ENCODE measurements at places on chromosomes 13 and 19.

DNA sequence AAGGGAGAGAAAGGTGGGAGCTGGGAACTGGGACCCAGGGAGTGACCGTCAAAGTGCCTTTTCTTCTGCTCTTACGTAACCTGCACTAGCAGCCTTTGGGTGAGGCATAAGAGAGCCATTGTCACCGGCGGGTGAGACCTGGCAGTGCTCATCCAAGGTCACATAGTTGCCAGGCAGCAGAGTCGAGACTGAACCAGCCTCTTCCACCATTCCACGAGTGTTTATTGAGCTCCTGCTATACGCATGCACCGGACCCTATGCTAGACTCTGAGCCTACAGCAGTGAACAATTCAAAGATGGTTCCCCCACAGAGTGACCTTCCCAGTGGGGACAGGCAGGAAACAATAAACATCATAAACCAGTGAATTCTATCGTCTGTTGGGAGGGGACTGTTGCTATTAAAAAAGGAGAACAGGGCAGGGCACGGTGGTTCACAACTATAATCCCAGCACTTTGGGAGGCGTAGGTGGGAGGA lies 18.6 kb upstream of the STRN4 start:
- no peak for DNase-seq

DNA sequence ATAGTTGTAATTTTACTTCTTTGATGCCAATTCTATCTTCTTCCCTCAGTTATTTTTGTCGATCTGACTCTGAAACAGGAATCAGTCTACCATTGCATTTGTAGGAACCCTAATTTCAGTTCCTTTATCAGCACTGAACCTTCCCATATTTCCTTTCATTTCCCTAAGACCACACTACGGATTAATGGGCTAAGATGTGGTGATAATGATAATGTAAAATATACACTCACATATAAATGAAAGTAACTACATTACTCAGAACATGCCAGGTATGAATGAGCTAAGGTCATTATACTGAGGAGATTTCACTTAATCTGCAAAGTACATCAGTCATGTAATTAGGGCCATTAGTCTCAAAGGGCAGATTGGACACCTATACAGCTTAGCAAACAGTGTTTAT lies 60.2 kb upstream of the RFC3 start:
- DNase-seq: peak; percentile 14

DNA sequence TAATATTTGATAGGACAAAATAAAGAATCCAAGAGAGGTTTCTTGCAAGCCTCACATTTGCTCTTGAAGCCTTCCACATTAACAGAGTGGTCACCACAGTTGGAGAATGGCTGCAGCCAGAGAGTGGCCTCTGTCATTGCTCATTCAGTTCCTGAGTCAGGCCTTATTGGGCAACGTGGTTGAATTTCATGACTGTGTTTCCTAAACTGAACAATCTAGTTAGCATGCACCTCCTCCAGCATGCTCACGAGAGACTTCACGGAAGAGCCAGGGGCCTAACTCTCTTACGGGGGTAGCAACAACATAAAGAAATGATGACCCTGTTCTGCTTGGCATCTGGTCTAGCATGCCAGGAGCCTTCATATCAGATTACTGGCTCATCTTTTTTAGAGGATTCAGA lies 9.6 kb upstream of the UBL3 start:
- no peak for DNase-seq

DNA sequence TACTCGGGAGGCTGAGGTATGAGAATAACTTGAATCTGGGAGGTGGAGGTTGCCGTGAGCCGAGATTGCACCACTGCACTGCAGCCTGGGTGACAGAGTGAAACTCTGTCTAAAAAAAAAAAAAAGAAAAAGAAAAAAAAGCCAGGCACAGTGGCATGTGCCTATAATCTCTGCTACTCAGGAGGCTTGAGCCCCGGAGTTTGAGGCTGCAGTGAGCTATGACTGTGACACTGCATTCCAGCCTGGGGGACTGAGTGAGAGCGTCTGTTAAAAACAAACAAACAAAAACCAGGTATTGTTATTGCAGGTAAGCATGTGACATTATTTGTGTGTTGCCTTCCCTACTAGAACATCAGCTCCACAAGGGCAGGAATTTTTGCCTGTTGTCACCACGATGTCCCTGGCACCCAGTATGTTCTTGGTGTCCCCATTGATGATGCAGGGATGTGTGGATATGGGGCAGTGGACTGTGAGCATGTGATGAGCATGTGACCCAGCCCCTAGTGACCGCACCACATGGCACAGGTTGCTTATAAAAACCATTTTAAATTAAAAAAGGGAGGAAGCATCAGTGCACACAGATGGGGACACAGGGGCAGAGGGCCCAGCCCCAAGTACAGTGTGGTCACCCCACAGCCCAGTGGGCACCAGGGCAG lies 1.6 kb upstream of the KANK2 start:
- no peak for DNase-seq

GRCh38 chr13:64778002-64778401 lies 2452.1 kb downstream of the PCDH9 start:
- no peak for DNase-seq

DNA sequence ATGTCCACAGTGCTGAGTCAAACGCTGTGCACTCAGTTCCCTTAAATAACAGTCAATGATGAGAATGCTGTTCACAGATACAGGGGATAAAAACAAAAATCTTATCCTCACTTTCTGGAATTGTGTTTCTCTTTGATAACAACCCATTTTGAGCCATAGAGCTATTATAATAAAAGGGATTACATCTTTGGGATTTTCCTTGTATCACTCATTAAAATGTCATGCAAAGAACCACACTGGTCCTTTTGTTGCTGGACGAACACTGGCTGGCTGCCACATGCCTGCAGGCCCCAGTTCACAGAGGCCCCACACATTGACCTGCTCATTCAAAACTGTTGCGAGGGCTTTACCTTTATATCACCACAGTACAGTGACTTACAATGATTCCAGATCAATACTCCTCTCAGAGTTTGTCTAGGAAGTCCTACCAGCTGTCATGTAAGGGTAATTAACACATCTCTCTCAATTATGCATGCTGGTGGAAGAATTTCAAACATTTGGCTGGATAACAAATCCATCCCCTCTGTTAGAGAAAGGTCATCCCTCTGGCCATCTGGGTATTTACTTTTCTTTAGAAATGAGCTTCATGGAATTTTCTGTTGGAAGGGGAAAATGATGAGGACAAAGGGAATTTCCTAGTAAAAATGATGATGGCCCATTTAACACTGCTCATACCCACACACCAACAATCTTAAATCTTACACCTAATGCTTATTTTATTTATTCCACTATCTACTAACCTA lies 85.9 kb downstream of the MBNL2 start:
- DNase-seq: peak; percentile 79

- no peak for DNase-seq
Observed at GRCh38 chr19:51460164-51460992, 2.1 kb upstream of the SIGLEC8 start.

DNA sequence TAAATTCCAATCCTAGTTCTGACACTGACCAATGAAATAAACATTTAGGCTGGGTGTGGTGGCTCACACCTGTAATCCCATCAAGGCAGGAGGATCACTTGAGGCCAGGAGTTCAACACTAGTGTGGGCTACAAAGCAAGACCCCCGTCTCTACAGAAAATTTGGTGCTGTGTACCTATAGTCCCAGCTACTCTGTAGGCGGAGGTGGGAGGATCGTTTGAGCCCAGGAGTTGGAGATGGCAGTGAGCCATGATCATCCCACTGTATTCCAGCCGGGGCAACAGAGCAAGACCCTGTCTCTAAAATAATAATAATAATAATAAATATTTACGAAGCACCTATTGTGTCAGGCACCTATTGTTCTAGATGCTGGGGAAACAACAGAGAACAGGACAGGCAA lies 6.7 kb downstream of the IRGQ start:
- DNase-seq: no peak

DNA sequence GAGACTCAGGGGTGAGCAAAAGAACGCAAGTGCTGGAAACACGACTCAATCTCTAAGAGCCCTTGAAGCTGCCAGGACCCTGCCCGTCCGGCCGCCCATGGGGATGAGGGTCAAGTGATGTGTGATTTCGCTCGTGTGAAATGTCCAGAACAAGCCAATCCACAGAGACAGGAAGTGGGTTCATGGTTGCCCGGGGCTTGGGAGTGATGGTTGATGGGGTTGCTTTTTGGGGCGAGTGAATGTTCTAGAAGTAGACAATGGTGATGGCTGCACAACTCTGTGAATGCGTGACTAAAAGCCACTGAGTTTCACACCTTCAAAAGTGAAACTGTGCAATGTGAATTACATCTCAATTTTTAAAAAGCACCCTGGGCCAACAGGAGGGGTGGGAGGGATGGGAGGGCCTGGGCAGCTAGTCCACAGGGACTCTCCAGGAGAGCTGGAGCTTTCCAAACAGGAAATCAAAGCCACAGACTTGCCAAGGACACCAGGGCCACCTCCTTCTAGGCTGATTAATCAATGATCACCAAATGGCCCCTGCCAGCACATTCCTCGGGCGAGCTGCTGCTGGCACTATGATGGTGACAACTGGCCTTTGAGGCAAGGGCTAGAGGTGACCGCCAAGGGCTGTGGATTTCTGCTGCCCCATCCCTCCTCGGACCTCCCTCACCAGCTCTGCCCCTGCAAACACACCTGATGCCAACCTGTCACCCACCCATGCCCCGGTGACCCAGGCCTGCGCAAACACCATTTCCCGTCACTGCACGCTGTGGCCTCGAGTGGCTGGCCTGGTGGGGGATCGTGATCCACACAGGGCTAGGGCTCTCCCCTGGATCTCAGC lies 14.0 kb downstream of the DPP9 start:
- DNase-seq: no peak

DNA sequence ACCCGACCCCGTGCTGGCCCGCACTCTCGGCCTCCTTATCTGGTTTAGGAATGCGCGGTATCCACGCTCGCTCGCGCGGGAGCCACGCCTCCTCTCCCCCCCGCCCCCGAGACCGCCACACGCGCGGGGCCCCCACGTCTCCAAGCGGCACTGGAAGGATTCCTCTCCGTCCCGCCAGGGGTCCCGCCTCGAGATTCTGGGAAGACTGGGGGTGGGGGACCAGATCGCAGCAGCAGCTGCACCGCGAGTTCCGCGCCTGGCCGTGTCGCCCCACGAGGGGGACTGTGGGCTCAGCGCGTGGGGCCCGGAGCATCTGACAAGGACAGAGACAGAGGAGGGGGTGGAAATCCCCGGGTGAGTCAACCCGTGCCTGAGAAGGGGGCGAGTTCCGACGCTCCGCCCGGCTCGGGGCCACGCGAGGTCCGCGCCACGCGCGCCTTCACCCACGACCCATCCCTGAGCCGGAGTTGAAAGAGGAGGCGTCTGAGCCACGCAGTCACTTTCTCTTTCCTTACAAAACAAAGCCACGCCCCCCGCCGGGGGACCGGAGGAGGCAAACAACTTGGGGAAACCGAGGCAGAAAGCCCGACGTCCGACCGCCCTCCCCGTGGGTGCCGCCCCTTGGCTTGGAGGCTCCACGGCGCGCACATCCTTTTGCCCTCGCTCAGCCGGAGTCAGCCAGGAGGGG lies 814 bp downstream of the S1PR2 start:
- DNase-seq: no peak

DNA sequence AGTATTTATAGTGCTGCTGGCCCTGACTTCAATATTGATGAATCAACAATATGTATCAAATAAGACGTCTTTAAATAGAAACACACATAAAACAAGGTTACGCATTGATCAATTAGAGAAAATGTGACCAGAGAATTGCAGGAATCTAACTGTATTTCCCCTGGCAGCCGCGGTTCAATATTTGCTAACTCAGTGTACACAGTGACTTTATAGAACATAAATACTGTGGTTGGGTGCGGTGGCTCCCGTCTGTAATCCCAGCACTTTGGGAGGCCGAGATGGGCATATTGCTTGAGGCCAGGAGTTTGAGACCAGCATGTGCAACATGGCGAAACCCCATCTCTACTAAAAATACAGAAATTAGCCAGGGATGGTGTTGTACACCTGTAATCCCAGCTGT lies 22.8 kb upstream of the UPF3A start:
- DNase-seq: no peak

DNA sequence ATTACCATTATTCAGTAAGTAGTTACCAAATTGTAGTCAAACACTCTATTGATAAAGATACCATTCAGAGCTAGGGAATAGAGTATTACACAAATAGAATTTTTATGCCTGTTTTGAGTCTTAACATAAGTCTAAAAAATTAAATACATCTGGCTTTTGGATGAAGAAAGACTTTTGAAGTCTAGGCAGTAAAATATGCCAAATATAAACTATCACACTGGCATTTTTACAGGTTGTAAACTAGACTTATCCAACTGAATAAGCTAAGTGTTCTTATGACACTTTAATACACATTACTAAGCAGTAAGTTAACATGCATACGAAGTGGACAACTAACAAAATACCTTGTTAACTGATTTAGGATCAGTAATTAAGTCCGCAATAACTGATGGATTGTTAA lies 108.9 kb downstream of the MAB21L1 start:
- DNase-seq: no peak

- DNase-seq: no peak
Observed at GRCh38 chr19:4059891-4060620, 6.6 kb downstream of the ZBTB7A start.

DNA sequence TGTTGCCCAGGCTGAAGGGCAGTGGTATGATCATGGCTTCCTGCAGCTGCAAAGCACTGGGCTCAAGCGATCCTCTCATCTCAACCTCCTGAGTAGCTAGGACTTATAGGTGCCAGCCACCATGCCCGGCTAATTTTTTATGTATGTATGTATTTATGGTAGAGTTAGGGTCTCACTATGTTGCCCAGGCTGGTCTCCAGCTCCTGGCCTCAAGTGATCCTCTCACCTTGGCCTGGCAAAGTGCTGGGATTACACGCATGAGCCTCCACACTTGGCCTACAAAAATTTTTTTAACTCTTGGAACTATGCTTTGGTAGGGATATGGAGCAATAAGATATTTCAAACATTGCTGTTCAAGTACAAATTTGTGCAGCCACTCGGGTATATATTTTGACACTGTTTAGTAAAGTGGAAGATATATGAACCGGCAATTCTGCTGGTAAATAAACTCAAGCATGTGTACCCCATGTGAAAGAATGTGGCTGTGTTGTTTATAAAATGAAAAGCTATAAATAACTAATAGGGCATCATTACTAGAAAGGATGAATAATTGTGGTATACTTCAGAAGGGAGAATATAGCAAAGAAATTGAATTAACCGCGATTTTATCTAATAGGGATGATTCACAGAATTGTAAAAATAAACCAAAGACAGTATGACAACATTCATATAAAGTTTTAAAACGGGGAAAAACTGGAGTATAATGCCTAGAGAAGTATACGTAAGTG lies 1.1 kb downstream of the ZNF566 start:
- no peak for DNase-seq

DNA sequence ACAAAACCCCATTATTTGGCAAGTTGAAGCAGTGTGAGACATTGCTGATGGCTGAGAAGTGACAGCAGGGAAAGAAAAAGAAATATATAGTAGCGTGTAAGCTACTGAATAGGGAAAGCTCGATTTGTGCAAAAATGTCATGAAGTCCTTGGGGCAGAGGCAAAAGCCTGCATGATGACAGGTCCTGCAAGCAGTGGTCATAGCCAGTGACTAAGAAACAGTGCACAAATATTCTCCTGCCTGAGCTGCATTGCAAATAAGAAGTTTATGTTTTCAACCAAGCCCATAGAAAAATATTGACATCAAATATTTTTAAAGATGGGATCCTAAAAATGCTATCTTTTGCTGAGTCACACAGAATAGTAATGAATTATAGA lies 270.0 kb downstream of the SLITRK6 start:
- DNase-seq: no peak

GRCh38 chr19:21584537-21584936 lies 79.1 kb downstream of the ZNF429 start:
- no peak for DNase-seq

- peak; percentile 75 for DNase-seq
Observed at GRCh38 chr13:26929971-26930730, 169.6 kb upstream of the GPR12 start.
